DMS153 (cell line): ENCODE measurements at places on chromosomes 5 and 9.

- no peak for DNase-seq
These were observed 19.2 kb downstream of the PRRC1 start for GRCh38 chr5:127536687-127537086.

GRCh38 chr5:74240783-74241750 is 399.5 kb downstream of the ENC1 start:
- no peak for DNase-seq

DNA sequence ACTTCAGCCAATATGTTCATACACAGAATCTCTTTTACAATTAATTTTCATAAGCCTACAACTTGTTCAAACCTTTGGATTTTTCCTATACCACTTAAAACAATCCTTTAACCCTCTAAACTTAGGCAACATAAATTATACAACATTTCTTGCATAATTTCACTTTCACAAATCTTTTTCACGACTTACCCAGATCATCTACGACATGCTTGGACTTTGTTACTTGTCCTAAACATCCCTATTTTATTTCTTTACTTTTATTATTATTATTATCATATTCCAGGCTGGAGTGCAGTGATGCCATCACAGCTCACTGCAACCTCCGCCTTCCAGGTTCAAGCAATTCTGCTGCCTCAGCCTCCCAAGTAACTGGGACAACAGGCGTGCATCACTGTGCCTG is 68.0 kb downstream of the CACNA1B start:
- no peak for DNase-seq

DNA sequence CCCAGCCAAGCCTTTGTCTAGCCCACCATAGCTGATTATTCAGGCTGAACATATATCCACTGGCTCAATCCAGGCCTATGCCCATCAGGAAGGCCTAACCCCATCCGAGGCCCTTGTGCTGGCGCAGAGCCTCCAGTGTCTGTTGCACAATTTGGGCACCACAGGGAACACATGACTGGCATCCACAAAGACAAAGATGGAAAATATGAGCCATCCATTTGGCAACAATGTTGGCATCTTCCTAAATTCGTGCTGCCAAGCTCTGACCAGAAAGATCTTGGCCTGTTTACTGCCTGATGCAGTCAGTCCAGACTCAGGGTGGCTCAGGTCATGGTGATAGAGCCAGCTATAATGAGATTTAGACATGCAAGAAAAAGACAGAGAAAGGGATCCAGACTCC is 233.8 kb downstream of the PIK3R1 start:
- DNase-seq, result no peak

DNA sequence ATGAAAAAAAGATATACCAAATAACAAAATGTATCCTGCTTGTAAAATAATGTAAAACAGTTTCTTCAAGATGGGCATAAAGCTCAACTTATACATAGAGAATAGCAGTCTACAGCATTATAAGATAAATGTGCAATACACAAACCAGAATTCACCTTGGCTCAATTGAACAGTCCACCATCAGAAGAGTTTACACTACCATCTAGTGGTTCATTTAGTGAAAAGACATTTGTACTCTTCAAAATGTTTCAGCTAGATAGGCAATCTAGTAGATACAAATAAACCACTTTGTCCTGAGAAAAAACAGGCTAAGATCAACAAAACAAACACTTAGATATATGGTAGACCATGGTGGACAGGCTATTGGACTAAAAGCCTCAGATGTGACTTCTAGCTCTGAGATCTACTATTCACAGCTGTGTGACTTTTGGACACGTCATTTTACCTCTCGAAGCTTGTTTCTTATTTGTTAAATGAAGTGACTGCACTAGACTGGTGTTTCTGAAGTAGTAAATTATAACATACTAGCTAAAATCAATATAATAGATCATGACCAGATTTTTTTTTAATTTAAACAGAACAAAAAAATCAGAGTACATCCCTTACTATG is 22.1 kb upstream of the TPD52L3 start:
- peak; percentile 60 for DNase-seq

DNA sequence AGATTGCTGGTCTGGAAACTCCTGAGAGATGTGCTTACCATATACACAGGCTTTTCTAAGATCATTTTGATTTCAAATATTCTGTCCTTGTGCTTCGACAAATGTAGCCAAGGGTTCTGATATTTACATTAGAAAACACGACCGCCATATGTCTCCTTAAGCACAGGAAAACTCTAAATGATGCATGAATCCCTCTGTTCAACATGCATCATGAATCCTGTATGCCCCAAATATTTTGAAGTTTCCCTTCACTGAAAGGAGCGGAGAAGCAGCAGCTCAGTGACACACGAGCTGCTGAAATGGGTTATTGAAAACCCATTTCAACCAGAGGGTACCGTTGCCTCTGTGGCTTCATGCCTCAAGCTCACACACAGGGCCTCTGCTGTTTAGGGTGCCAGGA is 74.4 kb downstream of the NREP start:
- no peak for DNase-seq

DNA sequence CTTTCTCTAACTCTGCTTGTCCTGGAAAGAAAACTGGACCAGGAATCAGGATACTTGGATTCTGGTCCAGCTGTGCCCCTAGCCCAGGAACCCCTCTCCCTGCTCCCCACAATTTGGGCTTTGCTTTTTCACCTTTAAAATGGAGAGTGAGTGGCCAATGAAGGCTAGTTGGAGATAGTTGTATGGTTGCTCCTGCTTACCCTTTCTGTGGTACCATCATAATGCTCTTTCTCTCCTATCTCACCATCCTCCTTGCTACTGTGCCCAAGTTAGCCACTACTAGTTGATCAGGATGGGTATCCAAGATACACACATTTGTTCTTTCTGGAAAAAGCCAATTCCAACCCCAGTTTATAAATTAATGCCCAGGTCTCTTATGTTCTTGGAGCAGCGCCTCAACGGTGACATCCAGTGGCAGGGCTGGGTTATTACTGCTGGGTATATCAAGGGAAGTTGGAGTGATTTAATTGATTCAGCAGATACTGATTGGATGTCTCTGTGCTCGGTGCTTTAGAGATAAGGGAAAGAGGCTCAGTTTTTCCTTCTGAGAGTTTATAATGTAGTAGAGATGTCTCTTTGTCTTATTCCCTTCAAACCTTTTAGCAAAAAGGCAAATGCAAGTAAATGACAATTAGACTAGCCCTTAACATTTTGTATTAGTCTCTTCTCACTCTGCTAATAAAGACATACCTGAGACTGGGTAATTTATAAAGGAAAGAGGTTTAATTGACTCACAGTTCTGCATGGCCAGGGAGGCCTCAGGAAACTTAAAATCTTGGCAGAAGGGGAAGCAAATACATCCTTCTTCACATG is 38.5 kb downstream of the FAXDC2 start:
- DNase-seq, result no peak

- DNase-seq, result no peak
These were observed 29.0 kb upstream of the HMCN2 start for GRCh38 chr9:130236436-130236985.

DNA sequence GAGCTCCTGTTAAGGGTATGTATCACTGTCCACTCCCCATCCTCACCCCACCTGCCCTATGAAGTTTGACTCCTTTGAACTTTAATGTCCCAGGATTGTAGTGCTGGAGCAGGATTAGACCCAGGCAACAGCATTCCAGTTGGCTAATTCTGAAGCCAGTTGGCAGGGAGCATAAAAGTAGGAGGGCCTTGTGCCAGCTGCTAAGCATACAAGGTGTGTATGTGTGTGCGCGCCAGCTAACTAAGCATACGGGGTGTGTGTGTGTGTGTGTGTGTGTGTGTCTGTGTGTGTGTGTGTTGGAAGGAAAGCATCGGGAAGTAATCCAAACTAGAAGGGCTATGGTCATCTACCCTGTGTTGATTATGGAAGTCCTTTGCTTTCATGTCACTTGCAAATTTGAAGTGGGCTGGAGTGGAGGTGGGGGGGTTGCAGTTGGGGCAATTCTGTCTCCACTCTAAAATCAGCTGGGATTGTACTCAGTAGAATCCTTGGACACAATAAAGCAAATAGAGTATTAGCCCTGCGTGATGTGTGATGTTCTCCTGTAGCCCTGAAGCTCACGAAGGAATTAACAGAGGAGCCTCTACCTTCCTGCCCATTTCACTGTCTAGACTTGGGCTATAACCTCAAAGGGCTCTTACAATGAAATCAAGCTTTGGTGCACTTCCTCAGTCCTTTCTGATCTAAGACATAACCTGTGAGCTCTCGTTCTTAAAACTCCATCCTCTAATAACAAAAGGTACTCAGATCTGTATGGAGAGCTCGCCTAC is 26.9 kb downstream of the HMGCR start:
- no peak for DNase-seq

GRCh38 chr5:111095982-111096381 is 3.8 kb downstream of the WDR36 start:
- no peak for DNase-seq

DNA sequence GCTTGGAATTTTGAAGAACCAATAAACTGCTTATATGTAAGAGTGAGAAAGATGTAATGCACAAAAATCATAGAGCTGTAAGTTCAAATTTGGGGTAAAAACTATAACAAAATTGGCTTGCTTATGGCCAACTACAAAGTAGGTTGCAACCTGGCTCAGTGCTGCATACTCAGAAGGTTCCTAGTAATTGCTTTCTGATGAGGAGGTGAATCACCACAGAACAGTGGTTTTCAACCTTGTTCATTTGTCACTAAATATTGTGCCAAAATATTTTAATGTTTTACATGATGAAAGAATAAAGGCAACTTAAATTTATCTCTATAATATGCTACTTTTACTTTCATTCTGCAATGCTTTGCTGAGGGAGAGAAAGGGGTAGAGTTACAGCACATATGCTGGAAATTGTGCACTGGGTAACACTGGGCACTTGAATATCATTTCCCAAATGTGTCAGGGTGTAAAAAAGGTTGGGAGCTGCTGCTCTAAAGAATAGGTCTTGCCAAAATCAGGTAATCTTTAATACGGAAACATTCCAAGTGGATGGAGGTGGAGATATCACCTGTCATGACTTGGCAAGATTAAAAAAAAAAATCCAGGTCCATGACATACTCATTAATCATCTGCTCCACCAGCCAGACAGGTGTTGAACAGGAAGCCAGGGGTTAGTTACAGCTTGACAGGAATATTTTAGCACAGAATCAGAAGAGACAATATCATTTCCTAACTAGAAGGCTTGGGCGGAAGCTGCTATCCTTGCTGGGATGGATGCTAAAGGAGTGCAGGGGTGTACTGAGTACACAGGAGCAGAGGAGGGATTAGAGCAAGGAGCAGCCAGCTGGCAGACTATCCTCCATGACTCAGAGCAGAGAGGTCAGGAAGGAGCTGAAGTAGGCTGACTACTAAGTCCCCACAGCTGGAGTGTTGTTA is 34.6 kb upstream of the CCL21 start:
- DNase-seq, result no peak

- DNase-seq, result no peak
These were observed 87.9 kb downstream of the KCNT1 start for GRCh38 chr9:135789838-135790291.

DNA sequence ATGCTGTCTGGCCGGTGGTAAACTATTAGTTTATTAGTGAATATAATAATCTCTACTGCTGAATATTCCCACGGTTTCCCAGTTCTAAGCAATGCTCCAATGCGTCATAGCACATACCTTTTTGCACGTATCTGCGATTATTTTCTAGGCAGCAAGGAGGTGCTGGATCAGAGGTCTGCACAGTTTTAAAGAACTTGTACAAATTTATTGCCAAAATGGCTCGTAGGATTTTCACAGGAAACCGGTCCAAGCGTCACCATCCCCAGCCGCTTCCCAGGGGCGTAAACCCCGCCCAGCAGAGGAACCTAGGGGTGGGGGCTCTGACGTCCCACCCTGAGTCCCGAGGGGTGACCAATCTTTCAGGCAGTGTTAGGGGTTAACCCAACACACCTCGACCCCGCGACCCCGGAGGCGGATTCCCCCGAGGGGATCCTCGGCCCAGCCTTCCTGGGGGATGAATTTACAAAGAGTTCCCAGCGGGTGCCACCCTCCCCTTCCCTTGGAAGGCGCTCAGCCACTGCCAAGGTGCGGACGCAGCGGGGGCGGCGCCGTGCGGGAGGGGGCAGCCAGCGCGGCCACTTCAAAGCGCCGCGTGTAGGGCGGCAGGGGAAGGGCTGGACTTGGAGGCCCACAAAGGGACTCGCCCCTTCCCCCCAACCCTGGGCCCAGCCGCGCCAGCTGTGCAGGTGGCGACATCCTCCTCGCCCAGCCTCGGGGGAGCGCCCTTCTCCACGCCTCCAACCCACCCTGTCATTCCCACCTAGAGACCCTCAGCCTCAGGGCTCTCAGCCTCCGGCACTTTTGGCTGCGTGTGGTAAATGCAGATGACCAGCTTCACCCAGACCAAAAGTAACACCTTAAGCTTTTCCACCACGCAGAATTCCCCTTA is 43.5 kb upstream of the TCF7 start:
- no peak for DNase-seq

- DNase-seq, result no peak
These were observed 242.8 kb downstream of the PRR16 start for GRCh38 chr5:120706877-120707276.

DNA sequence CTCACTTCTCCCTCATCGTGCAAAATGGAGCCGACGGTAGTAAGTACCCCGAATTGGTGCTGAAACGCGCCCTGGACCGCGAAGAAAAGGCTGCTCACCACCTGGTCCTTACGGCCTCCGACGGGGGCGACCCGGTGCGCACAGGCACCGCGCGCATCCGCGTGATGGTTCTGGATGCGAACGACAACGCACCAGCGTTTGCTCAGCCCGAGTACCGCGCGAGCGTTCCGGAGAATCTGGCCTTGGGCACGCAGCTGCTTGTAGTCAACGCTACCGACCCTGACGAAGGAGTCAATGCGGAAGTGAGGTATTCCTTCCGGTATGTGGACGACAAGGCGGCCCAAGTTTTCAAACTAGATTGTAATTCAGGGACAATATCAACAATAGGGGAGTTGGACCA is 979 bp downstream of the PCDHGA12 start:
- DNase-seq, result no peak

DNA sequence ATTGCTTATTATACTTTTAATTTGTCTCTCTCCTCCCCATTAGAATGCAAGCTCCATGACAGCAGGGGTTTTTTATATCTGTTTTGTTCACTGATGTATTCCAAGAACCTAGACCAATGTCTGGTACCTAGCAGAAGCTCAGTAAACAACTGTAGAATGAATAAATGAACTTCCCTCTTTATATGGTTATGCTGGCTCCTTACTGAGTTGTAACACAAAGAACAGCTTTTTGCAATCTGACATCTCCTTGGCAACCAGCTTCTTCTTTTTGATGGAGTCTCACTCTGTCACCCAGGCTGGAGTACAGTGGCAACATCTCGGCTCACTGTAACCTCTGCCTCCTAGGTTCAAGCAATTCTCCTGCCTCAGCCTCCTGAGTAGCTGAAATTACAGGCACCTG is 13.6 kb downstream of the TRMO start:
- DNase-seq, result no peak

- no peak for DNase-seq
These were observed 37.4 kb upstream of the NFIB start for GRCh38 chr9:14351221-14351836.

DNA sequence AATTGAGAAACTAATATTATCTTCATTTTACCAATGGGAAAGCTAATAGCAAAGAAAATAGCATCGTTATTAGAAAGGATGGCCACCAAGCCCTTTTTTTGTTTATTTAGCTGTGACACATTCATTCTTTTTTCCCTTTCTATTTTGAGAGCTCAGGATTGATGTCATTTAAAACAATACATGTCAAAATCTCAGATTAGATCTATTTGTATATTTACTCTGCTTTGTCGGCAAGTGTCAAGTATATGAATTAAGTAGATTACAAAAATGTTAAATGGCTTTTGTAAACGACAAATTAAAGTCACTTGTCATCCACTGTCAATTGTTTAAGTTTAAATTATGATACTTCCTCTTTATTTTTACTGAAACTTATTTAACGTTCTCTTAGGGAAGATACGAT is 118.9 kb downstream of the PAM start:
- DNase-seq, result no peak

GRCh38 chr5:168463081-168463480 is 23.2 kb upstream of the RARS1 start:
- no peak for DNase-seq
